ENCODE measurements at places on chromosomes 7 and 10. TPM values are rescaled to one million over a fixed set of nuclear protein-coding genes. Genes with fewer than 3 reads are reported as not detected.

The MYOZ1 gene
- total RNA-seq = not detected

The BUD23 gene
- total RNA-seq = 108 TPM

The TMEM176B gene
- total RNA-seq = not detected

The GPRIN2 gene
- not detected for total RNA-seq

The SP8 gene
- not detected for total RNA-seq

The CAMK2B gene
- 0.97 TPM for total RNA-seq

The ITIH2 gene
- total RNA-seq = not detected

DNA sequence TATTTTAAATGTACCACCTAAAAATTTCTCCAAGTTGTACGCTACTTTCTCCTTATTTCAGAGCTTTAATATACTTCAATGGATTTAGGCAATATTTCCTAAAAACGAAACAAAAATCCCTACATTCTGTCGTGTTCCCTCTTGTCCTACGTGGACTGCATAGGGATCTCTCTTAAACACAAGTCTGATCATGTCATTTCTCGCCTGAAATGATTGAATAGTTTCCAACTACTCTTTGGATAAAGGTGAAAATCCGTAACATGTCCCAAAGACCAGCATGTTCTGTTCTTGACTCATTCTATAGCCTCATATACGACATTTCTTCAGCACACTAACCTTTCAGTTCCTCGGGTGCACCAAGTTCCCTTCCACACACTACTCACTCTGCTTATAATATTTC, 17.7 kb upstream of the TPK1 start:
- no peak overlapping the region for H3K4me3 ChIP-seq
- no peaks in the 10 kb centered on the region for H3K27me3 ChIP-seq
- no peaks in the 10 kb centered on the region for H3K4me1 ChIP-seq
- H3K27ac ChIP-seq = no peak overlapping the region
- peaks cover 2% of the 10 kb centered on the region for H3K36me3 ChIP-seq
- DNase-seq = no peak

GRCh38 chr7:33698041-33698440, 207.3 kb upstream of the BMPER start:
- no peak overlapping the region for H3K4me3 ChIP-seq
- DNase-seq = no peak
- H3K27ac ChIP-seq = no peak overlapping the region
- H3K4me1 ChIP-seq = no peaks in the 10 kb centered on the region

DNA sequence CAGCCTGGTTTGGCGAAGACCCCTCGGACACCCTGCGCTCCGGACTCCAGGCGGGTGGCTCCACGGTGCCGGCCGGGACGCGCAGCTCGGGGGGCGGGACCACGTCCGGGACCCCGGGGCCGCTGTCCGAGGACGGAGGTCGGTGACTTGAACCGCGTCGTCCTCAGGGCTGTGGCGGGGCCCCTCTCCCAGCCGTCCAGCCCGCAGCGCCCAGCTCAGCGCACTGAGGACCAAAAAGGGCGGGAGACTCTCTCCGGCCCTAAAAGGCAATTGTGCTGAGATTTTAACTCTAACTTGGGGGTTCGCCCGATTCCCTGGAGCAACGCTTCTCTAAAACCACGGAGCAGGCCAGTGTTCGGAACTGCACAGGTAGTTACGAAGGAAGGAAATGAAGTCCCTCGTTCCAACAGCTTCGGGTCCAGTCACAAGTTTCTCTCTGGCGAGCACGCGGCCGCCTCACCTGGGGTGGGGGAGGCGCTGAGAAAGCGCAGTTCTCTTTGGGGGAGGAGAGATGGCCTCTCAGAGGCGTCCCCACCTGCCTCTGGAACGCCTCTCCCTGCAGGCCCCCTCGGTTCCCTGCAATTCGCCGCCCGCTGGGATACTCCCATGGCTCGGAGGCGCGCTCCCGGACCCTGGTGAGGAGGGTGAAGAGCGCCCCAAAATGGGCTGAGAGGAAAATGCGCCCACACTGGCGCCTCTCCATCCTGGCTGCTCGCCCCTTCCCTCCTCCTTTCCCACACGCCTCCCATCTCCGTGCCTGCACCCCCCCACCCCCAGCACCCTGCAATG, 352.7 kb downstream of the DNAJB6 start:
- H3K36me3 ChIP-seq = no peaks in the 10 kb centered on the region
- H3K4me3 ChIP-seq = no peak overlapping the region
- no peak overlapping the region for H3K27ac ChIP-seq
- H3K4me1 ChIP-seq = peaks cover 24% of the 10 kb centered on the region

DNA sequence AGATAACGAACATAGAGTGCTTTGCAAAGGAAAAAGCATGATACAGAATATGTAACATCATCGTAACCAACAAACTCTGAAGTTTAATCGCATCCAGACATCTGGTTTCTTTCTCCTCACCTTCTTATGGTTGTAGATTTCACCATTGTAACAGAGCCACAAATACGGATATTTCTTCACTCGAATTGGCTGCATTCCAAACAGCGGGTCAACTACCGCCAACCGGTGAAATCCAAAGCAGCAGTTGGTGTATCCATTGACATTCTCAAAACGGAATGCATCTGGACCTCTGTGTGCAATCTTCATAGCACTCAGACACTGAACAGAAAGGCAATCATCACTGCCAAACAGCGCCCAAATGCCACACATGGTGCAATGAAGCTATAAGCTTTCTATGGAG, 3.4 kb downstream of the ASNS start:
- H3K27ac ChIP-seq = no peak overlapping the region
- no peak for DNase-seq
- no peak overlapping the region for H3K4me3 ChIP-seq
- H3K27me3 ChIP-seq = no peaks in the 10 kb centered on the region
- H3K4me1 ChIP-seq = peaks cover 25% of the 10 kb centered on the region
- H3K36me3 ChIP-seq = peaks cover 43% of the 10 kb centered on the region

DNA sequence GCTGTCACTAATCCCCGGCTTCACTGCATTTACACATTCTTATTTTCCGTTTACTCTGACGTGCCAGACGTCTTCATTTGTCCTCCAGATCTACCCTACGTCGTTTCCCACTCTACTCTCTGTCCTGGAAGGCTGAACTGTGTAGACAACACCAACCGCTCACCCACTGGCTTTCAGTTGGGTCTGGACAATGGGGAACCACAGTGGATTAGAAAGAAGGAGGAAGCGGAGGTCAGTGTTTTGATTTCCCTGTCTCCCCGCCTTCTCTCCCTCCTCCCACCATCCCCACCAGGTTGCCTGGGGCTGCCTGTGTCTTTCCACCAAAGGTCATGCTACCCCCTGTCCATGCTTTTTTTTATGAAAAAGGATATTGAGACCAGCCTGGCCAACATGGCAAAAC, 14.0 kb upstream of the CTBP2 start:
- peaks cover 7% of the 10 kb centered on the region for H3K27me3 ChIP-seq
- no peaks in the 10 kb centered on the region for H3K4me1 ChIP-seq
- DNase-seq = no peak
- H3K27ac ChIP-seq = no peak overlapping the region
- H3K4me3 ChIP-seq = no peak overlapping the region
- H3K36me3 ChIP-seq = no peaks in the 10 kb centered on the region

DNA sequence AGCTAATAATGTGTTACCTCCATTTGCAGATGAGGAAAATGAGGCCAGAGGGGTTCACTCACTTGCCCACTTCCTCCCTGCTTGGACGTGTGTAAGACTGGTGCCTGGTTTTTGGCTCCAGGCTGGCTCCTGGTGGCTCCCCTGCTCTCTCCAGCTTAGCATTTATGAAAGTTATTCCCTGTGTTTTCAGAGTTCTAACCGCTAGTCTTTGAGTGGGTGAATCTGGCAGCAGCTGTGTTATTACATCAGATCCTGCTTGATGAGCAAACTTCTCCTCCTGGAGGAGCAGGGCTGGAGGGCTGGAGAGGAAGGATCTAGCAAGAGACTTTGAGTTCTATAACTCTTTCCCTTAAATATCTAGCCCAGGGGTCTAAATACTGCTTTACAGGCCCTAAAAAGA, 80.9 kb upstream of the AGBL3 start:
- no peak for DNase-seq
- H3K36me3 ChIP-seq = no peaks in the 10 kb centered on the region
- H3K27ac ChIP-seq = no peak overlapping the region
- H3K4me3 ChIP-seq = no peak overlapping the region
- H3K4me1 ChIP-seq = no peaks in the 10 kb centered on the region
- no peaks in the 10 kb centered on the region for H3K27me3 ChIP-seq

- peak; percentile 81 for DNase-seq
- no peaks in the 10 kb centered on the region for H3K36me3 ChIP-seq
- peak overlapping the region; percentile 4 for H3K4me3 ChIP-seq
- H3K4me1 ChIP-seq = peaks cover 26% of the 10 kb centered on the region
- H3K27me3 ChIP-seq = peaks cover 4% of the 10 kb centered on the region
These were observed 83.1 kb downstream of the CTNNA3 start for GRCh38 chr10:67612577-67613537.

DNA sequence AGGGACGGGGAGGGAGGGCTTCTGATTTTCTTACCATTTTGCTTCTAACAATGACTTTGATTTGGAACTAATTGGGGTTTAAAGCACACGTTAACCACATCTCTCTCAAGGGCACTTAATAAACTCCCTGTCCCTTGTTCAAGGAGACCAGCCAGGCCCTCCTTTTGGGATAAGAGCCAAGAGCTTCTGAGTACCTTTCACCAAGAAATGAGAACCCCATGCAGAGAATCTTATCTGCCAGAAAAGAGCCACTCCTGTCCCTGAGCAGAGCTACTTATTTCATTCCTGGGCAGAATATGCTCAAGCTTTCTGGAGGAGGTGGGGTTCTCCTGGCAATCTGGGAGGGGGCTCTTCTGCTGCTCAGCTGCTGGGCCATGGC, 574.6 kb downstream of the GALNT17 start:
- H3K4me3 ChIP-seq = no peak overlapping the region
- no peak overlapping the region for H3K27ac ChIP-seq
- peaks cover 1% of the 10 kb centered on the region for H3K27me3 ChIP-seq
- no peaks in the 10 kb centered on the region for H3K4me1 ChIP-seq
- no peaks in the 10 kb centered on the region for H3K36me3 ChIP-seq
- DNase-seq = no peak

GRCh38 chr7:80018941-80019808, 115.5 kb upstream of the GNAI1 start:
- H3K36me3 ChIP-seq = no peaks in the 10 kb centered on the region
- peak; percentile 61 for DNase-seq
- no peaks in the 10 kb centered on the region for H3K4me1 ChIP-seq
- no peak overlapping the region for H3K27ac ChIP-seq

DNA sequence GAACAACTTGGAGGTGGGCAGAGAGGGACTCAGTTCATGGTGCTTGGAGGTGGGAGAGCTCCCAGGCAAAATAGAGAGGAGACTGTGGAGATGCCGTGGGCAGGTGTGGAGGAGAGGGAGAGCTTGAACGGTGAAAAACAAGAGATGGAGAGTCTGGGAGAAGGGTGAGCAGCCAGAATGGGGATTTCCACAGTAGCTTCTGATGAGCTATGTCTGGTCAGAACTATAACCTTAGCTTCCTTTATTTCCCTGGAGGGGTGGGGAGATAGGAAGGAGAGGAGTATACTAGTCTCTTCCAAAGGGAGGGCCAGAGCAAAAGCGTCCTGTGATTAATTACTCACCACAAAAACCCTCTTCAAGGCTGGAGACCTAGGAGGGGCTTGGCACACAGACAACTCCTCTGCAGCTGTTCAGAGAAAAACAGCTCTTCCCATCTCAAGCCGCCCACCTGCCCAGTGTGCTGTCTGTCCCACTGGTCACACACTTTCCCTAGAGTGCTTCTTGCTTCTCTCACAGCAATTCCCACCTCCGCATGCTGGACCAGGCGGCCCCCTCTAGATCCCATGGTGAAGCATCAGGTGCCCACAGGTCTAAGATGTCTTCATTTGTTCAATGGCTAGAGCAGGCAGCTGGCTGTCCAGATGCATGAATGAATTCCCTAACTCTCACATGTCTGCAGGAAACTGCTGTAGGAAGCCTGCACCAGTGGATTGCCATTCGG, 41.9 kb downstream of the TAS2R41 start:
- no peaks in the 10 kb centered on the region for H3K36me3 ChIP-seq
- peaks cover 1% of the 10 kb centered on the region for H3K27me3 ChIP-seq
- no peak overlapping the region for H3K4me3 ChIP-seq
- H3K4me1 ChIP-seq = peaks cover 7% of the 10 kb centered on the region
- DNase-seq = no peak

- H3K4me1 ChIP-seq = peaks cover 4% of the 10 kb centered on the region
- peak; percentile 39 for DNase-seq
- no peak overlapping the region for H3K4me3 ChIP-seq
These were observed 46.8 kb downstream of the KCNH2 start for GRCh38 chr7:150931199-150931869.

- H3K4me1 ChIP-seq = no peaks in the 10 kb centered on the region
- H3K27ac ChIP-seq = no peak overlapping the region
- no peaks in the 10 kb centered on the region for H3K27me3 ChIP-seq
- H3K4me3 ChIP-seq = no peak overlapping the region
- no peak for DNase-seq
- H3K36me3 ChIP-seq = no peaks in the 10 kb centered on the region
These were observed 30.5 kb upstream of the MKRN1 start for GRCh38 chr7:140509789-140510188.

DNA sequence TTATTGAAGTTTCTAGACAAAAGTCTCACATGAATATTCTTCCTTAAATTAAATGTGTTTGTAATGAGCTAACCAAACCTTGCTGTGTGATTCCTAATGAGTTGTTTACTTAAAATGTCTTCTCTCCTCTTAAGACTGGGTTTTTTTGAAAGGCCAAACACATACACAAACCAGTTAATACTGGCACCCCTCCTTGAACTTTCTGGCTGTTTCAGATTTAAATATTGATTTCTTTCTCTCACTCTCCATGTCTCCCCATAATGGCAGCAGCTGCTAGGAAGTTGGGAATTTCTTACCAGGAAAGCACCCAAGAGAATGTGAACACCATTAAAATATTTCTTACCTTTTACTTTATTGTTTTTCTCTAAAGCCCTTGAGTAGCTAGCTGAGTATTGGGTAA, 11.4 kb upstream of the PTN start:
- no peak overlapping the region for H3K4me3 ChIP-seq
- no peaks in the 10 kb centered on the region for H3K36me3 ChIP-seq
- no peak overlapping the region for H3K27ac ChIP-seq
- H3K4me1 ChIP-seq = no peaks in the 10 kb centered on the region
- DNase-seq = no peak

DNA sequence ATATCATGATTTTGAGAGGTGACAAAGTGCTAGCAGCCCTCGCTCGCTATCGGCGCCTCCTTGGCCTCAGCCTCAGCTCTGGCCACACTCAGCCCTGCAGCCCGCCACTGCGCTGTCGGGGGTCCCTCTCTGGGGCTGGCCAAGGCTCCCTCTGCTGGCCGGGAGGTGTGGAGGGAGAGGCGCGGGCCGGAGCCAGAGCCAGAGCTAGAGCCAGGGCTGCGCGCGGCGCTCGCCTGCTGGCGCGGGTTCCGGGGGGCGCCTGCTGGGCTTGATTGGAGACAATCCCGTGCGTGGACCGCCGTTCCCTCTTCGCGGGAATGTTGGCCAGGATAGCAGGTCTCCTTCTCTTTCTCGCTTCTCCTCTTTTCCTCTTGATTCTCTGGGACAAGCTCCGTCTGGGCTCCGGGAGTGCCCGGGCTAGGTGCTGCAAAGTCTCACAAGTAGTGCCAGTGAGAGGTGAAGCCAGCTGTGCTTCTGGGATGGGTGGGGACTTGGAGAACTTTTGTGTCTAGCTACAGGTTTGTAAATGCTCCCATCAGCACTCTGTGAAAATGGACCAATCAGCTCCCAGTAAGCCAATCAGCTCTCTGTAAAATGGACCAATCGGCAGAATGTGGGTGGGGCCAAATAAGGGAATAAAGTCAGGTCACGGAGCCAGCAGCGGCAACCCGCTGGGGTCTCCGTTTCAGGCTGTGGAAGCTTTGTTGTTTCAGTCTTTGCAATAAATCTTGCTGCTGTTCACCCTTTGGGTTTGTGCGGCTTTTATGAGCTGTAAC, 43.4 kb upstream of the ELMO1 start:
- H3K27ac ChIP-seq = no peak overlapping the region
- no peaks in the 10 kb centered on the region for H3K27me3 ChIP-seq
- H3K4me1 ChIP-seq = peaks cover 7% of the 10 kb centered on the region
- DNase-seq = no peak
- no peaks in the 10 kb centered on the region for H3K36me3 ChIP-seq

Data from activated CD8-positive, alpha-beta T cell treated with anti-CD3 and anti-CD28 coated beads for 36 hours (primary cell).